ENCODE measurements at places on chromosomes 1 and 21.

GRCh38 chr1:230548357-230548756 lies 93.9 kb upstream of the COG2 start:
- DNase-seq = no peak
- no peak overlapping the region for H3K4me3 ChIP-seq
- no peaks in the 10 kb centered on the region for H3K4me1 ChIP-seq
- peaks cover 6% of the 10 kb centered on the region for H3K27me3 ChIP-seq
- no peak overlapping the region for H3K27ac ChIP-seq

DNA sequence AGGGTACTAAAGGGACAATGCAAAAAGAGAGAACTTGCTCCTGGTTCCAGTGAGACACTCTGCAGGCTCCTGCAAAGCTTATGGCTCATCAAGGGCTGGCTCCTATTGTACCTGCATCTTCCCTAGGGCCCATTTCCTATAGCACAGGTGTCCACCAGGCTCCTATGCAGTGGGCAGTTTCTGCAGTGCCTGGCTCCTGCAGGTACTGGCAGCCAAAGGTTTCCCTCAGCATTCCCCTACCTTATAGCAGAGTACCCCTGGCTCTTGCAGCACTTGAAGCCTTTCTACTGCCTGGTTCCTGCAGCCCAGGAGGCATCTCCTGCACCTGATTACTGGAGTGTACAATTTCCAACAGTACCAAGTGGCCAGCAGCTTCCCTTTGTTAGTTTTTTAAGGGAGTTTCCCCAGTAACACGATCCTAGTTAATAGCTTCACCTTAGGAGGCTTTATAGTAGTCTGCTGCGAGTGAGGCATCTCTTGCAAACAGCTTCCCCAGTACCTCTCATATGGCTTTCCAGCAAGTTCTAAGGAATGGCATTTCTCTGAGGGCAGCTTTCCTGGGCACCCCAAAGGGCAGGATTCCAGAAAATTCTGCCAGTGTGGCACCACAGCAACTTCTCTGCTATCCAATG lies 141.7 kb downstream of the DENND1B start:
- DNase-seq = no peak
- no peaks in the 10 kb centered on the region for H3K27me3 ChIP-seq
- no peak overlapping the region for H3K27ac ChIP-seq
- H3K36me3 ChIP-seq = no peaks in the 10 kb centered on the region
- no peak overlapping the region for H3K4me3 ChIP-seq
- H3K4me1 ChIP-seq = no peaks in the 10 kb centered on the region

GRCh38 chr21:32131960-32132359 lies 146.9 kb downstream of the MIS18A start:
- H3K4me1 ChIP-seq = peaks cover 29% of the 10 kb centered on the region
- DNase-seq = no peak
- peak overlapping the region; percentile 13 for H3K27ac ChIP-seq
- no peaks in the 10 kb centered on the region for H3K36me3 ChIP-seq
- H3K27me3 ChIP-seq = no peaks in the 10 kb centered on the region

DNA sequence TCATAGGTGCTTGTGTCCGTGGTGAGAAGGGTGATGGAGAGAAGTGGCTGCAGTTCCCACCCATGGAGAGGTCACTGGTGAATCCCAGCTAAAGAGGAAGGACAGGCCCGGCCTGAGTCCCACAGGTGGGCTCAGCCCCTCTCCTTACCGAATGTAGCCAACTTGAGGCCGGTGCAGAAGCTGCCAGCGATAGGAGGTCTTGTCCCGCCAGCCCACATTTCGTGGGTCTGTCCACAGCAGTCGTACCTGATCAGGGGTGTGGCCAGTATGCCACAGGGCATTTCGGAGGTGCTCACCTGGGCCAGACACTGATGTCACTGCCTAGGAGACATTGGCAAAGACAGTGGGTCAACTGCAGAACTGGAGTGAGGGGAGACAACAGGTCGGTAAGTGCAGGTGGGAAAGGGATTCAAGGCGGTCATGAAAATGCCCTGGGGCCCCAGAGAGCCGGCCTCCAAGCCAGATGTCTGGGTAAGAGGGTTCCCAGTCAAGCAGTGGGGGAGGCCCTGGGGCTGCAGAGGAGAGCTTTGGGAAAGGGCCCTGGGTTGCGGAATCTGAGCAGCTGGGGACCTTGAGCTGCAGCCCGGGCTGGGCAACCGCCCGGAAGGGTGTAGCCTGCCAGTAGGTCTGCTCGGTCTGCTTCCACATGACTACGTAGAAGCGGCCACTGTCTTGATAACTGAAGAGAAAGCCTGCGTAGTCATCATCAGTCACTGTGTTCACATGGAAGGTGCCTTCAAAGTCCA lies 10.6 kb downstream of the THBS3 start:
- H3K27ac ChIP-seq = peak overlapping the region; percentile 76
- H3K27me3 ChIP-seq = no peaks in the 10 kb centered on the region
- peak overlapping the region; percentile 92 for H3K4me3 ChIP-seq
- peaks cover 13% of the 10 kb centered on the region for H3K36me3 ChIP-seq

DNA sequence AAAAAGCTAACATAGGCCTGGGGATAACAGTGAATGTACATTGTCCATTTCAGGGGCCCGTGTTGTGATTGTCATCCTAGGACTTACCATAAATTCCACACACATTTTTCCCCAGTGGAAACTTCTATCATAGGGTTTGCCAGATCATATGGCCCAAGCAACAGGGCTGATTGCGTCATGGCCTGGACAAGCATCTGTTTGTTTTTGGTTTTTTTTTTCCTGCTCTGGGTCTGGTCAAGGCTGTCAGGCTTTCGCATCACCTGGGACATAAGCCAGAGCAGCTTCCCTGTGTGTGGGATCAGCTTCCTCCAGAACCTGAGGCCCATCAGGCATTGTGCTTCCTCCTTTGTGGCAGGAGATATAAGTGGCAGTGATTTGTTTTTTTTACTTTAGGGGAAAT lies 598.5 kb upstream of the USP24 start:
- no peak for DNase-seq
- H3K27me3 ChIP-seq = no peaks in the 10 kb centered on the region
- H3K36me3 ChIP-seq = no peaks in the 10 kb centered on the region
- peaks cover 35% of the 10 kb centered on the region for H3K4me1 ChIP-seq

- H3K27ac ChIP-seq = no peak overlapping the region
- H3K4me1 ChIP-seq = peaks cover 5% of the 10 kb centered on the region
- H3K27me3 ChIP-seq = no peaks in the 10 kb centered on the region
Observed at GRCh38 chr1:212127221-212127620, 91.7 kb downstream of the DTL start.

- no peak overlapping the region for H3K27ac ChIP-seq
- H3K36me3 ChIP-seq = peaks cover 33% of the 10 kb centered on the region
Observed at GRCh38 chr1:29094433-29094832, 29.3 kb downstream of the TMEM200B start.

Data from type B pancreatic cell (in vitro differentiated cells).